ENCODE measurements at places on chromosomes 6 and 20.

DNA sequence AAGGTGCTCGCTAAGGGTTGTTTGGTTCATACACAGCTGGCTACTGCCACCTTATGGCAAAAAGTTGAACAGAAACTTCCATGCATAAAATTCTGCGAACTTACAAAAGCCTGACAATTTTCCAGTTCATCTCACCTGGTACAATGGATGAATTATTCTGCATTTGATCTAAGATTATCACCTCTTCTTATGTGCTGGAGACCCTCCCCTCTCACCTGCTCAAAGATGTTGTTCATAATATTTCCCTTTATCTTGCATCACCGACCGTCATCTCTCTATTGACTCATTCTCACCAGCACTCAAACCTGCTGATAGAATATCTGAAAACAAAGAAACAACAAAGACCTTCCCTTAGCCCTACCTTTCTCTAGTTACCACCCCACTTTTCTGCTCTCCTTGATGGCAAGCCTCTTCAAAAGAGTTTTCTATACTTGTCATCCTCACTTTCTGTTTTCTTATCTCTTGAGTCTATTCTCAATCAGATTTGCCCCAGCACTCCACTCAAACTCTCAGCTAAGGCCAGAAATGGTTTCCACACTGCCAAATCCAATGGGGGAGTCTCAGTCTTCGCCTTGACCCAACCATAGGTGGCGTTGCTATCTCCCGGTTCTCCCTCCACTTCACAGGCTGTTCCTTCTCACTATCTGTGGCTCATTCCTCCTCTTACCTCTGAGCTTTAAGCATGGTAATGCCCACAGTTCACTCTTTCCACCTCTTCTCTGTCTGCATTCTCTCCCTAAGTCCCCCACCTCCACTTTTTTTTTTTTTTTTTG lies 25.8 kb downstream of the SNRNP48 start:
- DNase-seq, result peak; percentile 44

DNA sequence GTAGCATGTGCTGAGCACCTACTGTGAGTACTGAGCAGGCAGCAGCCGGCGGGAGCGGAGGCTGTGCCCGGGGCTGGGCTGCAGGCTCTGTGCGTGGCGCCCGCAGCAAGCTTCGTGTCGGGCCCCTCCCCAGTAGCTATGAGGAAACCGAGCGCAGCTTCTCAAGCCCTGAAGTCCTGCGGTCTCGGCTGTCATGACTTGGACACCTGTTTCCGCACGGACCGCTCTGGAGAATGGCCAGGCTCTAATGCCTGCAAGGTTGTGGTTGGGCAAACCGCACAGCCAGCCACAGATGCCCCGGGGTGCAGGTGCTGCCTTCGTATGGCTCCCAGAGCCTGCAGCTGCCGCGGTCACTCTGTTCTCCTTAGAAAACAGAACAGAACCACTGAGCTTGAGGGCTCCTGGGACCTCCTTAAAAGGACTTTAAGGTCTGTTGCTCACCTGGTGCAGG lies 33.7 kb downstream of the PYGB start:
- no peak for DNase-seq

DNA sequence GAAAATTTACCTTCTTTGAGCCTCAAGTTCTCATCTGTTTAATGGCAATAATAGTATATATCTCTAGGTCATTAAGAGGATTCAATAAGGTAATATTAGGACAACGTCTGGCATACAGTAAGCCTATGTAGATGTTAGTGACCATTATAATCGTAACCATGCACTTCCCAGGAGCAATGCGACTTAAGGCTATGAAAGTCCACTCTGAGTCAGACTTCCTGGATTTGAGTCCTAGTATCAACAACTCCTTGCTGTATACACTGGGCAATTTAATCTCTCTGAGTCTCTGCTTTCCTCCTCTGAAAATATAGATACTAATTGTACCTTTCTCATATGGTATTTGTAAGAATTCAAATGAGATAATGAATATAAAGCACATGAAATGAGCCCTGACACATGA lies 168.1 kb upstream of the HDDC2 start:
- peak; percentile 36 for DNase-seq

DNA sequence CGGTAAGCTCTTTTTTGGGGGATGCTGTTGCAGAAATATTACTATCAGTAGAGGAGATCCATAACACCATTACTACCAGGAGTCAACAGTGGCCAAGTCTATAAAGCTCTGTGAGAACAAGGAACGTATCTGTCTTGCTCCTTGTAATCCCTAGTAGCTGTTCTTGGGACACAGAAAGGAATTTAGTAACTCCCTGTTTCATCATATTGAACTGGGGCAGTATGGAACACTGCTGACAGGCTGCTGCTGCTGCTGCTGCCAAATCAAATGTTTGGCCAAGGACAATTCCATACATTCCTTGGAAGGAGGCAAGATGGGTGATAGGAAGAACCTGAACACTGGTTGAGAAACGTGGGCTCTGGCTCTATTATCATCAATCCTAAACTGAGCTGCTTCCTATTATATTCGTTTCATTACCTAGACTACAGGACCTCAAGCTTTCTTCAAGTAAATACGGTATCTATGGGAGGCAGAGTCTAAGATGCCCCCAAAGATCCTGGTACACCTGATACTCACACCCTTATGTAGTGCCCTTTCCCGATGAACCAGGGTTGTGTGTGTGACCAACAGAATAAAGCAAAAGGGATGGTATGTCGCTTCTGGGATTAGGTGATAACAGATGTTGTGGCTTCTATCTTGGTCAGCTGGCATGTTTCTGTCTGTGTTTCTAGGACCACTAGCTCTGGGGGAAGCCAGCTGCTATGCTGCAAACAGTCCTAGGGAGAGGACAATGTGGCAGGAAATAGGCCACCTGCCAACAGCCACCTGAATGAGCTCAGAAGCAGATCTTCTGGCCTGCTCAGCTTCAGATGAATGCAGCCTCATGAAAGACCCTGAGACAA lies 39.5 kb downstream of the ELOVL5 start:
- DNase-seq, result no peak

DNA sequence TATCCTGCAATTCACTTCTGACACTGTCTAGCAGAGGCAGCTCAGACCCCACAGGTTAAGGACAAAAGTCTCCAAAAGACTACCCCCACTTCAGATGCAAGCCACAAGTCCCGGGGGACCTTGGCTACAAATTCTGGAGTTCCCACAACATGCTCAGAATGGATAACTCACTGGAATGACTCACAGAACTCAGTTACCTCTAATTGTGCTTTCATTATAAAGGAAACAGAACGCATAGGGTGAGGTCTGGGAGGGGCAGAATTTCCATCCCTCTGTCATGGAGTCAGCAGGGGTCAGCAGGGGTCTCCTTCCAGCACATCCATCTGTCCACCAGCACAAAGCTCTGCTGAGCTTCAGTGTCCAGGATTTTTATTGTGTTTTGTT lies 184.2 kb downstream of the CDH4 start:
- DNase-seq, result peak; percentile 51

GRCh38 chr6:33949877-33950435 lies 146.2 kb upstream of the MLN start:
- DNase-seq, result no peak

- DNase-seq, result no peak
These were observed 29.9 kb downstream of the ABHD12 start for GRCh38 chr20:25360631-25361286.

Measured in H4 (cell line).